NCI-H2171 (cell line): ENCODE measurements at places on chromosomes 2 and 18.

GRCh38 chr2:167965907-167966761 is 281.3 kb downstream of the STK39 start:
- DNase-seq, result no peak

DNA sequence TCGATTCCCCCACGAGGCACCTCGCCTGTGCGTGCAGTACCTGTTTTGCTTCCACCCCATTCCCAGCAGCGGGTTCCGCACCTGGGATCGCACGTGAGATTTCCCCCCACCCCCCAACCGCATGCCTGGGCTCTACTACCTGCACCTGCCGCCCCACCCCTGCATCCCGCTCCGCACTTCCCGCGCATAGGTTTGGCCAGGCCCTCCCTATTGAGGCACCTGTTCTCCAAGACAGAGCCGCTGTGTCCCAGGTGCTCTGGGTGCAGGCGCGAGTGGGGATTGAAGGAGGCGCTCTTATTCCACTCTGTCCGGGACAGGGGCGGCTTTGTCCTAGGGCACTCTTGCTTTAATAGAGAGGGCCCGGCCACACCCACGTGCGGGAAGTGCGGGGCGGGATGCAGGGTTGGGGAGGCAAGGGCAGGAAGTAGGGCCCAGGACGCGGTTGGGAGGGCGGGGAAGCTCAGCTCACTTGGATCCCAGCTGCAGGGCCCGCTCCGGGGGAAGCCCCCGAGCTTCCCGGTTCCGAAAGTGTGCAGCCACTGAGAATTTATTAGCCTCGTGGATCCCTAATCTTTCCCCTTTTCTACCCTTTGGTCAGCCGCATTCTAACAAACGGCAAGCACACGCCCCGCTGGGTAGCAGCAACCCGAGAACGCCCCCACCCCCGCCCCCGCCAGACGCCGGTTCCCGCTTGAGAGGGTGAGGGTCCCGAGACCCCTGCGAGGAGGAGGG is 670 bp upstream of the MOCOS start:
- DNase-seq, result no peak

DNA sequence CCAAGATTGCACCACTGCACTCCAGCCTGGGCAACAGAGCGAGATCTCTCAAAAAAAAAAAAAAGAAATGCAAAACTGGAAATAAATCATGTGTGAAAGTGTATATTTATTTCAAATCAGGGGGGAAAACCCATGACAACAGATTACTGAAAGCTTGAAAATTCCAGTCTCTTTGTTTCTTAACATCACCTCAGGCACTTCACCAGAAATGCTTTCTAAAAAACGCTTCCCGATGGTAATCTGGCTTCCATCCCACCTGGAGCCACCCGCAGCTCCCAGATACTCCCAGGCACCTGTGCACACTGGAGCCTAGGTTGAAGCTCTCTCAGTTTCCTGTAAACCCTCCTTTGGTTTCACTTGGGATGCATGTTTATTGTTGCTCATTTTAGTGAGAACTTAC is 7.2 kb upstream of the ITGB6 start:
- DNase-seq, result no peak

- no peak for DNase-seq
Measured at GRCh38 chr2:159155791-159156190, 130.7 kb downstream of the WDSUB1 start.

DNA sequence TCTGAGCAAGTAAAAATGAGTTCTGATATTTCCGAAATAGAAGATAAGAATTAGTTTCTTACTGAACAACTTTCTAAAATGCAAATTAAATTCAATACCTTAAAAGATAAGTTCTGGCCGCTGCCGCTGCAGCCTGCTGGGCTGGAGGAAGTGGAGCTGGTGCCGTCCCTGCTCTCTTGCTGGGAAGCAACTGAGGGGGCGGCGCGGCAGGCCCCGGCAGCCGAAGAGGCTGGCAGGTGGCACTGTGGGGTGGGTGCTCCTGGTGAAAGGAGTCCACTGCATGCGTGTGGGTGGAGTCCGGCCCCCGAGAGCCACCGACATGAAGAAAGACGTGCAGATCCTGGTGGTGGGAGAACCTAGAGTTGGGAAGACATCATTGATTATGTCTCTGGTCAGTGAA is 89.5 kb upstream of the ZNF519 start:
- DNase-seq, result no peak

GRCh38 chr2:209383212-209383611 is 40.6 kb upstream of the MAP2 start:
- DNase-seq, result no peak

DNA sequence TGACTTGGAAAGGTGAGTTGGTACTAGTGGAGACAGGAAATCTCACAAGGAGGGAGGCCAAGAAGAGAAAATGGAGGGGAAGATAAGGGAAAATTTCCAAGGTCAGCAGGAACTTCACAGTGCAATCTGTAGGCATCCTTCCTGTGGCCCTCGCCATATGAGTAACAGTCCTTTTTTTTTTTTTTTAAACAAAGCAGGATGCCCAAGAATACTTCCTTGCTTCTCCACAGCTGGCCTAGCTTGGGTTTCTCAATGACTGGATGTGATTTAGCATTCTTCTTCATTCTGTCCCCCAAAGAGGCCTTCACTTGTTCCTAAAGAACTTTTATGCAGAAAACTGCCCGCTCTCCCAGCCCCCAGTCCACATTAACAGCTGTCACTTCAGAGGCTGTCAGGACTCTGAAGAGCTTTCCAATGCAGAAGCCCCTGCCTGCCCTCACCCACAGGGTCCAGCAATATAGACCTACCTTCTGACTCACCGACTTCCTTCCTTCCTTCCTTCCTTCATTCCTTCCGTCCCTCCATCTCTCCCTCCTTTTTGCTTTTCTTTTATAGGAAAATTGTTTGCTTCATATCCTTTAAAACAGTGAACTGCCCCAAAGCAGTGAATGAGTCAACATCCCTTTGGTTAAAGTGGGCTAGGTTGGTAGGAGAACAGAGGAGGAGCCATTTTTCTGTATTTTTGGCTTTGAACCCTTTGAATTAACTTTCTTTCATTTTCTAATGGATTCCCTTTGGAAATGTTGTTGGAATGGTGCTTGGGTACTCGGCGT is 172.0 kb downstream of the MGAT5 start:
- no peak for DNase-seq

GRCh38 chr2:34831096-34831495 is 1232.0 kb upstream of the FAM98A start:
- DNase-seq, result no peak

DNA sequence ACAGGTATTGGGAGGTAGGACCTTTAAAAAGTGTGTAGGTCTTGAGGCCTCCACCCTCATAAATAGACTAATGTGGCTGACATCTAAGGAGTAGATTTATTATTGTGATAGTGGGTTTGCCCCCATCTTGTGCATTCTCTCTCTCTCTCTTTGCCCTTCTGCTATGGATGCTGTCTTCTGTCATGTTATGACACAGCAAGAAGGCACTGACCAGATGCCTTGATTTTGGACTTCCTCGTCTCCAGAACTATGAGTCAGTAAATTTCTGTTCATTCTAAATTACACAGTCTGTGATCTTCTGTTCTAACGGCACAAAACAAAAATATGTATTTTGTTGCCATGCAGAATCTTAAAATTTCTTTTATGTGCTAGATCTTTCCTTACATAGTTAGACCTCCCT is 66.9 kb downstream of the ATAD2B start:
- no peak for DNase-seq

DNA sequence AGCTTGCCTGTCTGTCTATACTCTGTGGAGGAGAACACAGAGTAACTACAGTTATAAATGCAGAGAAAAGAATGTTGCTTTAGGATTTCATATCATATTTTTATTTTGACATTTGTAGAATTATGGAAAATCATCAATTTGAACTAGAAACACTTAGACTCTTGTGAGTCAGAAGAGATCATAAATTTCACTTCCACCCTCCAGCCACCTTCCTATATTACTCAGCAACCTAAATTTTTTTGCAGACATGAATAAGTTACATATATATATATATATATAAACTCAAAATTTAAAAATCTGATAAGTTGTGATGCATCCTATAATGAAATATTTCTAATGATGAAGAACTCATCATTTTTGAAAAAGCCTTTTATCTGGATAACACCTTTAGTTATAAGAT is 172.3 kb downstream of the PIEZO2 start:
- DNase-seq, result no peak

- peak; percentile 61 for DNase-seq
Measured at GRCh38 chr18:35407871-35408481, 30.8 kb upstream of the ZNF396 start.

DNA sequence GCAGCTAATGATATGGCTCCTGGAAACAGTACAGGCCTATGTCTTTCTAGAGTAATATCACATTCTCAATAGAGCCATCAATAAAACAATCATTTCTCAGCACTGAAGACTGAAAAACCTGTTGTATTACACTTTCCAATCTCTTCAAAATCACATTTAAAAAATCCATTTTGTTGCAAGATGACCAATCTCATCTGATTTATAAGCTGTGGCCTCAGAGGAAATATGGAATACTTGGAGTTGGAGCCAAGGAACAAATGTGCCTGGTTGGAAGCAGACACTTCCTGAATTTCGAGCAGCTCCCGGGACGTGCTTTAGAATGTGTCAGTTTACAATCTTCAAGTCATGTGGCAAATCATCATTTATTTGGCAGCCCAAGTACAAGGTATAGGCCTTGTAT is 114.5 kb downstream of the ADCYAP1 start:
- DNase-seq, result no peak

- DNase-seq, result peak; percentile 14
Measured at GRCh38 chr2:43576981-43577892, 18.6 kb downstream of the THADA start.

DNA sequence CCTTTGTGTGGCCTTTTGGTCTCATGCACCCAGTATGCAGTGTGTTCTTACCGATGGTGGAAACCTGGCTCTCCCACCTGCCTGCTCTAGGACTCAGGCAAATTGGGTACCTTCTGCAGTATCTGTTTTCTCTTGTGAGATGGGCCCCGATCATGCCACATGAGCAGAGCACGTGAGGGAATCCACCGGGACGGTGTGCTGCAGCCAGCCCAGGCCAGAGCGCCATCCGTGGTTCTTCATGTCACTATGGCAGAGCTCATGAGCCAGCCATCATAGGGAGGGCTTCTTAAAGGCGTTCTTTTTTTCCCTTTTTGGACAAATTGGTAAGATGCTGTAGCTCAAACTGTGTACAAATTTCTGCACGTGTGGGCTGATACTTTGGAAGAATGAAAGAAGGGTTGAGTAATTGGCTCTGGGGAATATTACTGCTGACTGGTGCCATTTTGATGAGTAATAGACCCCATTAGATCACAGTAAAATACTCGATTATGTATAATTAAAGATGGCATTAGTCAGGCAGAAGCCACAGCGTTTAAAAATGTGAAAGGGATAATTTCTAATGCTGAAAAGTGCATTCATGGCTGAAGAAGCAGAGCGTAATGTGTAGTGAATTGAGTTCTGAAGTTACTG is 19.2 kb downstream of the SH3RF3 start:
- DNase-seq, result no peak

GRCh38 chr2:130261970-130262760 is 63.9 kb upstream of the TUBA3E start:
- peak; percentile 79 for DNase-seq

GRCh38 chr2:118670276-118670675 is 177.2 kb downstream of the EN1 start:
- DNase-seq, result no peak

DNA sequence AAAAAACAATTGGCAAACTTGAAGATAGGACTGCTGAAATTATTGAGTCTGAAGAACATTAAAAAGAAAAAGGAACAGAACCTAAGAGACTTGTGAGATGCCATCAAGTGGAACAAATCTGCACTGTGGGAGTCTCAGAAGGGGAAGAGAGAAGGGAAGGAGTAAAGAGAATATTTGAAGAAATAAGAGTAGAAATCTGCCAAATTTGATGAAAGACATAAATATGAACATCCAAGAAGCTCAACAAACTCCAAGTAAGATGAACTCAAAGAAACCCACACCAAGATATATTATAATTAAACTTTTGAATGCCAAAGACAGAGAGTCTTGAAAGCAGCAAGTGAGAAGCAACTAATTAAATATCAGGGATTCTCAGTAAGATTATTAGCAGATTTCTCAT is 102.7 kb downstream of the ZNF519 start:
- no peak for DNase-seq

GRCh38 chr2:118168615-118169014 is 80.3 kb downstream of the INSIG2 start:
- DNase-seq, result no peak

- DNase-seq, result peak; percentile 90
Measured at GRCh38 chr18:43606795-43607194, 329.5 kb upstream of the SYT4 start.

DNA sequence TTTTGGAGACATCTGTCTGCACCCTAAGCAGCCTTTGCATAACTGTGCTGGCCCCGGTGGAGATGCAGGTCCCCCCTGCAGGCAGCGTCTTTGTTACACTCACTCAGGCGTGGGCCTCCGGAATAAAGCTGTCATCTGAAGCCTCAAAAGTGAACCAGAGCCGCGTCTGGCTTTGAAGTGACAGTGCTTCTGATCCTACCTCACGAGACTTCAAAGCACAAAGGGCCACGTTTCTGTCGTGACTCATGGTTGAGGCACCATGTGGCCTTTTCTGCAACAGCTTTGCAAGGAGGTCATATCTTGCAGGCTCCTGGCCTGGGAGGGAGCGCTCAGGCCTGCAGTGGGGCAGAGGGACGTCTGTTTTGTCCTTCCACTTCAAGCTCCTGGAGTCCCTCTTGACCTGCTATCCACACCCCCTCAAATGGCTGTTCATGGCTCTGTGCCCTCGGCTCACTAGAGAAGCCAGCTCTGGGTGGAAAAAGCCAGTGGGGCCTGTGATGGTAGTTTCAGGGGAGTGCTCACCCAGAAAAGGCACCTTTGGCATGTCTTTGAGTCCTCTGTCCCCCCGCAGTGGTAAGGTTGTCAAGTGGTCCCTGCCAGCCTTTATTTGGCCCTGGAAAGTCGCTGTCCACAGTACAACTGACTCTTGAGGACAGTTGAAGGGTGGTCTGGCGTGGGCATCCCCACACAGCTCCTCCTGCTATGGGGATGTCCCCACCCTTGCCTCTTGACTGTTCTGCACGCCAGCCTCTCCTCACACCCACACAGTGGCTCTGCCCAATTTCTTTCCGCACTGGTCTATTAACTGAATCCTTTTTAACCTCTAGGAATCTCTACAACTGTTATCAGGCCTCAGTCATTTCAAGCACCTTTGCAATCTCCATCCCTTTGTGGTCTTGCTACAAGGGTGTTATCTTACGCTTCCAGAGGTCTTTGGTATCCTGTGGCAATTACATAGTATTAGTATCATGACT is 19.3 kb downstream of the GPR55 start:
- no peak for DNase-seq
